ENCODE measurements at places on chromosomes 4 and X.

DNA sequence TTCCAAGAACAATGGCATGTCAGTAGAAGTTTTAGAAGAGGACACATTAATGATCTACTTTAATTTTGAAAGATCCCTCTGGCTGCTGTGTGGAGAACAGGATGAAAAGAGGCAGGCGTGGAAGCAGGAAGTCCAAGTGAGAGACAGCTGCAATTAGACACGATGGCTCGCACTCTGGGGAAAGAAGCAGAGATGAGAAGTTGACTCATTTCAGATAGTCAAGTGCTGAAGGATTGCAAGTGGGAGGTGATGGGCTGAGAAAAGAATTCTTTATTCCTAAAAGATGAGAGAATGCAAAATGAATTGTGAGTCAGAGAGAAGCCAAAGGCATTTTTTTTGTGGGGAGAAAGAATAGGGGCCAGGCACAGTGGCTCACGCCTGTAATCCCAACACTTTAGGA, 16.5 kb downstream of the RXFP1 start:
- DNase-seq, result peak; percentile 72

DNA sequence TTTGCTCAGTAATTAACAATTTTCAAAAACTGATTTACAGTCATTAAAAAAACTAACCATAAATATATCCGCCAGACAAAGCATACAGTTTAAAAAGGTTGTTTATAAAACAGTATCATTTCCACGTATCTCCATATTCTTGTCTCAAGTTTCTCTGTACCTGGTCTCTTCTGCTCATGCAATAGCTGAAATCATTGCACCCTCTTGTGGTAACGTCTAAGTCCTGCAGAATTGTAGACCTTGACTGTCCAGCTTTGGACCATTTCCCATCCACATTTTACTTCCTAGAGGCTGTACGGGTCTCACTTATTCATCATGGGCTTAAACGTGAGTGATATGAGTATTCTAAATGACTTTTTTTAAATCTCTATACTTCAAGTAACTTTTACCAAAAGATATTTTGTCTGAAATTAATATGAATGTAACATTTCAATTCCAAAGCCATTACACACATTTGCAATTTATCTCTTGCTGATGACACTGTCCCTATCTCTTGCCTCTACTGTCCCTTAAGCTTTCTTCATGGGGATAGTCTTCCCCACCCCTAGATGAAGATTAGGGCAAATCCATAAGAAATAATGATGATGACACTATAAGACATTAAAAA, 118.5 kb downstream of the BTC start:
- DNase-seq, result peak; percentile 73

DNA sequence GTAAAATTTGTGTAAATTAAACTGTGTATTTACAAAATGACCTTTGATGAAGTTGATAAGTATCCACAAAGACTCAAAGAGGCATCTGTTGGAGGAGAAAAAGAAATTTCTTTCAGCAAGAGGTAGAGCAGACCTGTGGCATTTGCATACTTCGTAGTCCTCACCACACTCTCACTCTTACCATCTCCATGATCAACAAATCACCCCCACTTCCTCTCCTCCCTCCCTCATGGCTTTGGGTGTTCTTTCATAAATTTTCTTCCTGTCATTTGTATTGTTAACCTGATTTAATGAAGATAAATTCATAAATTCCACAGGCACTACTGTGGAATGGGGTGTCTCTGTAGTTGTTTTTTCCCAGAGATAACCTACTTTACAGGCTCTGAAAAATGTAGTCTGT, 366.5 kb downstream of the ZNF674 start:
- DNase-seq, result no peak

DNA sequence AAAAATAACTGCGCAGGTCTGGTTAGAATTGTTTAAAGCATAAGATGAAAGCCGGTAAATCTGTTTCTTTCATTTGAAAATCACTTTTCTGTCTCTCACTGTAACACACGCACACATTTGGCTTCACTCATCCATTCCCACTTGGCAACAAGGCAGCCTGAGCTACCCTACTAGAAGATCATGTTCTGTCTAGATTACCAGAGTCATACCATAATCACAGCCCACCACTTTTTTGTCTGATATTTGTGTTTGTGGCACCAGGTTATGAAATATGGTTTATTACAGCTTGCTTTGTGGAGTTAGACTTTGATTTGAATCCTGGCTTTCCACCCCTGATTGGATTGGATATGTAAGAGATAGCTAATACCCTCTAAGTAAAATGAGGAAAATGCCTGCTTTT, 2.2 kb downstream of the USO1 start:
- no peak for DNase-seq

GRCh38 chrX:18877469-18877868, 106.4 kb downstream of the PHKA2 start:
- DNase-seq, result no peak

DNA sequence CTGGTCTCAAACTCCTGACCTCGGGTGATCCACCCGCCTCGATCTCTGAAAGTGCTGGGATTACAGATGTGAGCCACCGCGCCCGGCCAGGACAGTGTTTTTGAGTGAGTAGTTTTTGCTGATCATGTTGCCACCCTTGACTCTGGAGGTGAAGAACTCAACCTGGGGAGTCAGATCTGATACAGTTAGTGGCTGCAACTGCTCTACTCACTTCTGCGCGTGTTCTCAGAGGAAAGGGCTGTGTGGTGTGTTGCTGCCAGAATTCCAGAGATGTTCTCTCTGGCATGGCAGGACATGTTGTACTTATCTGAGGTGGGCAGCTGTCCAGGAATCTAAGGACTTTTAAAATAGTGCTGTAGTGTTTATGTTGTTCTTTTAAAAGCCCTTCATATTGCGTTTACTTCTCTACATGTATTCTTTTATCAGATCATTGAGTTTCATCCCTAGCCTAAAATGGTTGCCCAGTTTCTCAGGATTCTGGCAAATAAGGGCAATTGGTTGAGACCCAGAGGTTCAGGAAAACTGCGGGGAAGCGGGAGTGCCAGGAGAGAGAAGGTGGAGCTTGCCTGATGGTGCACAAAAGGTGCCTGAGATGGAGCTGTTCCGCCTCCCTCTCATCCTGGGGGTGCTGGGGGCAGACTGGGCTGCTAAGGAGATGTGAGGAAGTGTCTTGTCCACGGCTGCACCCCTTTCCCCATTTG, 97.7 kb downstream of the ARHGAP10 start:
- DNase-seq, result no peak

- peak; percentile 48 for DNase-seq
Observed at GRCh38 chr4:48698029-48698971, 81.8 kb downstream of the FRYL start.

- DNase-seq, result no peak
Observed at GRCh38 chrX:75365243-75365975, 91.5 kb downstream of the UPRT start.

DNA sequence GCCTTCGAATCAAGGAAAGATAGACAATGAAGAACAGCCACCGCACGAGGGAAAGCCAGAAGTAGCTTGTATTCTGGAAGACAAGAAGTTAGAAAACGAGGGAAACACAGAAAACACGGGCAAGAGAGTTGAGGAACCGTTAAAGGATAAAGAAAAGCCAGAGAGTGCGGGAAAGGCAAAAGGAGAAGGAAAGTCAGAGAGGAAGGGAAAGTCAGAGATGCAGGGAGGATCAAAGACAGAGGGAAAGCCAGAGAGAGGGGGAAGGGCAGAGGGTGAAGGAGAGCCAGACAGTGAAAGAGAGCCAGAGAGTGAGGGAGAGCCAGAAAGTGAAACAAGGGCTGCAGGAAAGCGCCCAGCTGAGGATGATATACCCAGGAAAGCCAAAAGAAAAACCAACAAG, 1.4 kb downstream of the TCEAL2 start:
- DNase-seq, result no peak

GRCh38 chr4:77001907-77002306, 52.4 kb downstream of the SEPTIN11 start:
- peak; percentile 64 for DNase-seq

GRCh38 chr4:59200992-59201391, 1999.1 kb upstream of the ADGRL3 start:
- no peak for DNase-seq

DNA sequence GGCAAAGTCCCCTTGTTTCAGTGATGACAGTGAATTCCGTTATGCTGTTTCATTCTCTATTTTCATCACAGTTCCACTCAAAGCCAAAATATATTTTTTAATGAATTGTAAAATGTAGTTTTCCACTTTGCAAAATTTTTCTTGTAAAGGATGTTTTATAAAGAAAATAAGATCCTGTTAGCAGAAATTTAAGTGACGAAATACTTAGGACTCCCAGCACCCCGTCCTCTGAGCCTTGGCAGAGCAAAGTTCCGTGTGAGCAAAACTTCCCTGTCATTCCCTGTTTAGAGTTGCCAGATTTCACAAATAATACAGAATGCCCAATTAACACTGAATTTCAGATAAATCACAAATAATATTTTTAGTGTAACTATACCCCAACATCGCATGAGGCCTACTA, 81.0 kb upstream of the RBPJ start:
- DNase-seq, result no peak

GRCh38 chr4:30862196-30862595, 142.0 kb downstream of the PCDH7 start:
- DNase-seq, result no peak

GRCh38 chrX:113759422-113759821, 824.5 kb upstream of the HTR2C start:
- DNase-seq, result no peak

GRCh38 chrX:44765556-44765955, 78.3 kb upstream of the DUSP21 start:
- DNase-seq, result no peak

DNA sequence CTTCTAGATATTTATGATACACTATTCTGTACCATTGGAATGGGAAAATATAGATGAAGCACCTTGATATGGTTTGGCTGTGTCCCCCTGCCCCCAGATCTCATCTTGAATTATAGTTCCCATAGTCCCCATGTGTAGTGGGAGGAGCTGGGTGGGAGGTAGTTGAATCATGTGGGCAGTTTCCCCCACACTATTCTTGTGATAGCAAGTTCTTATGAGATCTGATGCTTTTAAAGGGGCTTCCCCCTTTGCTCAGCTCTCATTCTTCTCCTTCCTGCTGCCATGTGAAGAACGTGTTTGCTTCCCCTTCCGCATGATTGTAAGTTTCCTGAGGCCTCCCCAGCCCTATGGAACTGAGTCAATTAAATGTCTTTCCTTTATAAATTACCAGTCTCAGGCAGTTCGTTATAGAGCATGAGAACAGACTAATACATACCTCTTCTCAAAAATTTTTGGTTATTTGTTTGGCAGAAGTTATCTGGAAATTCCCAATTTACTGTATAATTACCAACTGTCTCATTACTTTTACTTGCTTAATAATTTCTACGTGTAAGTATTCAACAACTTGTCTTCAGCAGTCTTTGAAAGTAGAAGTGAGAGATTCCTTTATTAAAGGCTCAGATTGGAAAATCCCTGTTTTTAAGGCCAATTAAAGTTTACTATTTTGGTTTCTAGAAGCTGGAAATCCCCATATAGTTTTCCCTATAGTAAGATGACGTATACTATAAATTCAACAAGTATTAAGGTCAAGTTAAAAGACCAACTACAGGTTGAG, 152.7 kb downstream of the RNF150 start:
- DNase-seq, result no peak

- DNase-seq, result no peak
Observed at GRCh38 chrX:9690046-9690445, 75.6 kb downstream of the GPR143 start.

DNA sequence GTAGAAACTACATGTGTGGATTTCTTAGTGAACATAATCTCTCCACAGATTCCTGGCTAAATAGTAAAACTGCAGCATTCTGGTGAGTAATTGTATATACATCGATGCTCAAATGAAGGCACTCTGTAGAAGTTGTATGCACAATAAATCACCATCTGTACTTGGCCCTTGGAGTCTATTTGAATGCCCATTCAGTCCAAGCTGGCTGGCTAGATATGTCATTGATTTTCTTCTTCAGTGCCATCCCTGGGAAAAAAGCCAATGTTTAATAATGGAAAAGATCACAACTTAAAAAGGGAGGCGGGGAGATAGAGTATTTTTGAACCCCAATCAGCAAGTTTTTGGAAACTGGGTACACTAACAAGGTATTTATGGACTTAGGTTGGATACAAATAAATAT, 381.0 kb upstream of the TEX13C start:
- no peak for DNase-seq

GRCh38 chr4:48190839-48191238, 56.8 kb upstream of the TXK start:
- DNase-seq, result no peak

GRCh38 chr4:82954212-82954611, 53.7 kb downstream of the THAP9 start:
- DNase-seq, result no peak

- no peak for DNase-seq
Observed at GRCh38 chrX:13201605-13202219, 118.1 kb downstream of the ATXN3L start.

DNA sequence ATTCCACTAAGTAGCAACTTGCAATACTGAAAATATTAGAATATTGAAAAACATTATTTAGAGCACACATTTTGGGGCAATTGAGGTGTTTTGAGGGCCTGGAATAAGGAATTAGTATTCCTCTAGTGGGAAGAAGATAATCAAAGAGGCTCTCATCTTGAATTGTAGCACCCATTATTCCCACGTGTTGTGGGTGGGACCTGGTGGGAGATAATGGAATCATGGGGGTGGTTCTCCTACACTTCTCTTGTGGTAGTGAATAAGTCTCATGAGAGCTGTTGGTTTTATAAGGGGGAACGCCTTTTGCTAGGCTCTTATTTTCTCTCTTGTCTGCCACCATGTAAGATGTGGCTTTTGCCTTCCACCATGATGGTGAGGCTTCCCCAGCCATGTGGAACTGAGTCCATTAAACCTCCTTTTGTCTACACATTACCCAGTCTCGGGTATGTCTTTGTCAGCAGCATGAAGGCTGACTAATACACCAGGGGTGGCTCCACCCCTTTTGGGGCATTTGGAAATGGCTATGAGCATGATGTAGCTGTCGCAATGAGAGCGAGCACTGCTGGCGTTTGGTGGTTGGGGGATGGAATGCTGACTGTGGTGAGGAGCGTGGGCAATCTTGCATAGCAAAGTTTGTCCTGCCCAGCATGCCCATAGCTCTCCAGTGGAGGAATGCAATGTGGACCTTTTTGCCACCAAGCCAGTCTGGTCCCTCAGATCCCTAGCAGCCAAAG, 308.2 kb downstream of the FRMPD4 start:
- DNase-seq, result no peak

- DNase-seq, result no peak
Observed at GRCh38 chr4:187183346-187183745, 459.7 kb upstream of the FAT1 start.

DNA sequence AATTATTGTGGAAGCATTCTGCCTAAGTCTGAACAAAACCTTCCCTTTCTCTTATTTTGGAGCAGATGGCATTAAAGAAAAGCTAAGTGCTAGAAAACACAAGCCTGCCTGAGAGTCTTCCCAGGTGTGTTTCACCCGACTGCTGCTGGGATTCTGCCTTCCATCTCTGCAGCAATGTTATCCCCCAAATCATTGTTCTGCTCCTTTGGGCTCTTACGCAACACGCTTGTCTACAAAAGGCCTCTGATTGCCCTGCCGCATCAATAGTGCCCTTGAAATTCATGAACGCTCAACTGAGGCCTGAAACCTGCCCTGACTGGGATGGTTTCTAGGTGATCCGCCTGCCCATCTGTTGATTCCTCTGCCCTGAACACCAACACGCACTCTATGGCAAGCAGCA, 80.3 kb downstream of the SEL1L3 start:
- no peak for DNase-seq
